ENCODE measurements at places on chromosomes 12 and 14.
A peak's percentile ranks its signal among the peaks of the same experiment; 100 is the strongest.

DNA sequence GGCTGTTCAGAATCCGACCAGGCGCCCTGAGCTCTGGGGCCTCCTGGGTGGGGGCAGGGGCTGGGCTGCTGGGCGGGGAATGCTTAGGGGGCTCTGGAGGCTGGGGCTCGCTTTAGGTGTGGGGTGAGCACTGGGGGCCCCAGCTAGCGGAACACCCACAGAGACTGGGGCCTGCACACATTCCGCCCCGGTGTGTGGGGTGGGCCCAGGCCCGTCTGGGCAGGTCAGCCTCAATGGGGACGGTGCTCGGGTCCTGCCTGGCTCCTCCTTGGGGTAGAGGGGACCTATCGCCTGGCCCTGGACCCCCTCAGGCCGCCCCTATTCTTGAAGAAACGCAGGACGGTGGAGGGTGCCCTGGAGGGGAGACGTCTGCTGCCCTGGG is 364.8 kb downstream of the TMEM121 start:
- H3K27me3 ChIP-seq, result no peaks in the 10 kb centered on the region
- H3K4me3 ChIP-seq, result no peak overlapping the region
- no peak for DNase-seq
- no peaks in the 10 kb centered on the region for H3K36me3 ChIP-seq
- H3K27ac ChIP-seq, result no peak overlapping the region

DNA sequence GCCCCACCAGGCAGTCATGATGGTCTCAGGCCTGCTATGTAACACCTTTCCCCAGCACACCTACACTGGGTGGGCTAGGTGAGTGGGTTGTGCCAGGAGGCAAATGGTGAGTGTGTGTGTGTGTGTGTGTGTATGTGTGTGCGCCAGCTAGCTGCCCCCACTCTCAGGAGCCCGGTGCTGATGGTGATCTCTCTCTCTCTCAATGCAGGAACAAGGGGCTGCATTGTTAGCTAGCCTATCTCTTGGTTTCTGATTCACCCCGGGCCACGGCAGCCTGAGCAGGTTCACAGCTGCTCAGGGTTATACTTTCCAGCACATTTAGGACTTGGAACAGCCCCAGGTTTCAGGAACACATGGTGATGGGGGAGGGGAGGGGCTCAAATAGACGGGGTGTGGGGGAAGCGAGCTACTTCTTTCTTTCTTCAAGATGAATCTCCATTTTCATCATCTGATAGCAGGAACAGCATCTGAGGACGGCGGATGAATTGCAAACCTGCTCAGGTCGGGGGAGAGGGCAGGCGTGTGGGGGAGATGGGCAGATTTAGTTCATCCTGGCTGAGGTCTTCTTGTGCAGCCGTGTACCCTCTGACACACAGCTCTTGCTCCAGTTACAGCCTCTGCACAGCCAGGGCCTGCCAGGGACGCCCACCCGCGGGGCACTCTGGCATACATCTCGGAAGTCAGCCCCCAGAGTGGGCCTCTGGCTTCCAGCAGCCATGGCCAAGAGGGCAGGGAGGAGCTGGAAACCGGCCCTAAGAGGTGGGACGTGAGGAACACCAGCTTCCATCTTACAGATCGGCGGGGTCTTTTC is 137.6 kb downstream of the ZFP36L1 start:
- H3K4me1 ChIP-seq, result peaks cover 12% of the 10 kb centered on the region
- no peaks in the 10 kb centered on the region for H3K27me3 ChIP-seq
- no peak overlapping the region for H3K27ac ChIP-seq
- DNase-seq, result peak; percentile 44
- H3K36me3 ChIP-seq, result no peaks in the 10 kb centered on the region

DNA sequence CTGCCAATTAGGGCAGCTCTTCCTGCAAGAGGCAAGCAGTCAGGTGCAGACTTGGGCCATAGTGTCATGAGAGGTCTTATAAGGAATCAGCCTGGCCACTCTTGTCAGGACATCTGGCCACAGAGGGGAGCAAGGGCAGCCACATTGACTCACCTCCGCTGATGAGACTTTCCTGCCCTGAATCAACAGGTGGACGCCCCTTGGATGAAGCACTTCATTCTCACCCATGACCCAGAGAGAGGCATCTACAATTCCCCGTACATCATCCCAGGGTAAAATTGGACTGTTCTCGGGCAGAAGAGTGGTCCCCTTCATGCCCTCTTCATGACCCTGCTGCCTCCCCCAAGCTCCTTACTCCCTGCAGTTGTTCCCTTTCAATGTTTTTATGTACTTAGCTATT is 16.9 kb downstream of the DAO start:
- H3K4me1 ChIP-seq, result no peaks in the 10 kb centered on the region
- no peaks in the 10 kb centered on the region for H3K36me3 ChIP-seq
- no peak for DNase-seq

DNA sequence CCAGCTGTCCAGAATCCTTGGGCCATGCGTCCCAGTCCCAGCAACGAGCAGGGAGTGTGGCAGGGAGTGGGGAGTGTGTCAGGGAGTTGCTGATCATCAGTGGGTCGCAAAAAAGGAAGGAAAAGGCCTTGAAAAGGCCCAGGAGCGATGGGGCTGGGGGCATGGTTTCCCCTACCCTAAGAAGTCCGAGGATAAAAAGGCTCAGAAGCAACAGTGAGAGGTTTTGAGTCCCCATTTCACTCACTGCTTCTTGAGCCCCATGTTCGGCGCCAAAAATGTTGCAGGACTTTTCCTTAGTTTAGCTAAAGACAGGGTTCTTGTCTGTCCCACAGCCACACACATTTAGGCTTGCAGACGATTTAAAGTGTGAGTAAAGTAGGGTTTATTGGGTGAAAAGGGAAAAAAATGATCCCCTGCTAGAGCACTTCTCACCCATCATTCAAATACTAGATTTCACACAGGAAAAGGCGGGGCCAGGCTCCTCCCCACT is 189.5 kb downstream of the KCNC2 start:
- no peak overlapping the region for H3K4me3 ChIP-seq
- H3K27me3 ChIP-seq, result no peaks in the 10 kb centered on the region
- no peaks in the 10 kb centered on the region for H3K36me3 ChIP-seq
- H3K27ac ChIP-seq, result no peak overlapping the region

DNA sequence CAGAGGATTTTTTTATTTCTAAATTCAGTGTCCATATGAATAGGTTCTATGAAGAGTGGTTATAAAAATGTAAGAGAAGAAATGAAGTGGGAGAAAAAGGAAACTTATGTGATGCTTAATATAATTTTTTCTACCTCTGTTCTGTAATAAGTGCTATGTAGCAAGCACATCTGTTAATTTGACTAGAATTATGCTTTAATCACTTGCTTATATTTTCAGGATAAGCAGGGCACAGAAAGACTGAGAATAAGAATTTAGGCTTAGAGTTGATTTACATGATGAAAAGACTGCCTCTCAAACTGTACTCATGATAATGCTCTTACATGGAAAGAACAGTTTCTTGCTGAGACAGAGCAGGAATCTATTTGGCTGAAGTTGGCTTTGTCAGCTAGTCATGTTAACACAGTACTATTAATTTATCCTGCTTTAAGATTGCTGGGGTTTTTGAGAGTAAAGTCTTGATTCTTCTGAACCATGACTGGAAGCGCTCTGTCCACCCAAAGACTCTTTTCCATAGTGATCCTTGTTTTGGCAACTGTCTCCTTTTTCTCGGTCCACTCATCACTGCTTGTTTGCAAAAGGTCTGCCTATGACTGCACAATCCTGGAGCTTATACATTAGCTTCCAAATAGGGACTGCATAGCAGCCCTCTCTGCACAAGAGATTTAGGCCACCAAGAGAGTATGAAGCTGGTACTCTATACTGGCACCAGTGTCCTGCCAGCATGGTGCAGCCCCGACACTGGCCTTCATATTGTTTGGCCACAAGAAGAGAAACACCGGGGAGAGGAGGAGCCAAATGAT is 98.8 kb downstream of the AKAP6 start:
- H3K4me3 ChIP-seq, result no peak overlapping the region
- no peak for DNase-seq
- H3K27me3 ChIP-seq, result no peaks in the 10 kb centered on the region
- H3K36me3 ChIP-seq, result no peaks in the 10 kb centered on the region

- H3K27ac ChIP-seq, result peak overlapping the region; percentile 100
- no peak for DNase-seq
- no peaks in the 10 kb centered on the region for H3K27me3 ChIP-seq
- H3K4me3 ChIP-seq, result peak overlapping the region; percentile 93
- no peaks in the 10 kb centered on the region for H3K36me3 ChIP-seq
Measured at GRCh38 chr14:61696753-61697318, 1.5 kb downstream of the HIF1A start.

GRCh38 chr14:37834275-37834674 is 238.8 kb downstream of the TTC6 start:
- H3K36me3 ChIP-seq, result no peaks in the 10 kb centered on the region
- H3K27ac ChIP-seq, result no peak overlapping the region
- no peaks in the 10 kb centered on the region for H3K27me3 ChIP-seq
- H3K4me1 ChIP-seq, result no peaks in the 10 kb centered on the region

DNA sequence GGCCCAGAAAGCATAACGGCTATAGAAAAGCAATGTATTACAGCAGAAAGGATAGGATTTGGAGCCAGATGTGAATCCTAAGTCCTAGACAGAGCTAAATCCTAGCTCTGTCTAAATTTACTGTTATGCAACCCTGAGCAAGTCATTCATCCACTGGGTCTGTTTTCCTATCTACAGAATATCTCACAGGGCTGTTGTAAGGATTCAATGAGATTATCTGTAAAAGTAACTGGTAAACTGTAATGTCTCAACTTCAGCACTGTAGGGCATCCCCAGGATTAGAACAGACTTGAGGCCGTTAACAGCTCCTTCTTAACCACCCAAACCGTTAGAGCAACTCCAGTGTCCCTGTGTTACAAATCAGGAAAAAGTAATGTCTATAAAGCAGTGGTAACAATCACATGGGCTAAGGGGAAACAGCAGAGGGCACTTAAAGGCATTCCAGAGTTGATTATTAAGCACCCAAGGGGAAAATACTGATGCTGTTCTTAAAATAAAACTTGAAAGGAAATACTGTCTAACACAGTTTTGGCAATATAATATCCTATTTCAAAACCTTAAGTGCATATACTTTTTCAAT is 10.1 kb downstream of the GMFB start:
- H3K27ac ChIP-seq, result no peak overlapping the region
- H3K27me3 ChIP-seq, result no peaks in the 10 kb centered on the region
- H3K4me3 ChIP-seq, result no peak overlapping the region
- H3K36me3 ChIP-seq, result peaks cover 14% of the 10 kb centered on the region
- H3K4me1 ChIP-seq, result peaks cover 13% of the 10 kb centered on the region

DNA sequence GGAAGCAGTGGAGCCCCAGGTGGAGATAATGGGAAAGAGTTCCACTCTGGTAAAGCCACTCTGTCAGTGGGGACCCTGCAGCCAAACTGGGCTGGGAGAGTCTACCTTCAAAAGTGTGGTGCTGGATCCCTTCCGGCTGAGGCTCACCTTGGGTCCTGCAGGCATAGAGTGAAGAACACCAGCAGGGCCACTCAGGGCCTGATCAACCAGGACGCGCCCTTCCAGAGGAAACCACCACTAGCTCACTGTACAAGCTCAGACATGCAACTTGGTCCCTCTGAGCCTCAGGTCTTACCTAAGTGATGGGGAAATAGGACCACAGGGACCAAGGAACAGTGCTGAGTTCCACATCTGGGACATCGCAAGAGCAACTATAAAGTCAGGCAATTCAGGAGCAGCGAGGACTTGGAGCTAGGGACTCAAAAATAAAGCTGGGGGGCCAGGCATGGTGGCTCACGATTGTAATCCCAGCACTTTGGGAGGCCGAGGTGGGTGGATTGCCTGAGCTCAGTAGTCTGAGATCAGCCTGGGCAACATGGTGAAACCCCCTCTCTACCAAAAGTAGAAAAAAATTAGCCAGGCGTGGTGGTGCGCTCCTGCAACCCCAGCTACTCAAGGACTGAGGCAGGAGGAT is 5.9 kb upstream of the PRPH start:
- H3K27me3 ChIP-seq, result no peaks in the 10 kb centered on the region
- no peak overlapping the region for H3K4me3 ChIP-seq
- no peaks in the 10 kb centered on the region for H3K4me1 ChIP-seq

All from adrenal gland (tissue), 19 donors.